ENCODE measurements at places on chromosomes 13 and 19.

DNA sequence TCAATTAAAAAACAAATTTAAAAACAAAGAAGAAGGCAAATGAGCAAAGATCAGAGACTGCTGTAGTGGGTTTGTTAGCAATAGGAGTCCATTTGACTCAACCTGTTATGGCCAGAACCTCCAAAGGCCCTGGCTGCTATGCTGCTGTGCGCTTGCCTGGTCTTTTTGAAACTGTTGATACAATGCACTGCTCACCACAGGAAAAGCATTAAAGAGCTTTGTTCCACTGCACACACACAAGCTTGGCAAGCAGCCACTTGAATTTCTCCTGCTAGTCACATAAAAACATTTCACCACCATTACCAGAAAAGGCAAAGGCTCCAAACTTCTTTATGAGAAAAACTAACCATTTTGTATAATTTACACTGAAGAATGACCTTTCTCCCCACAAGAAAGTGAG is 132.2 kb downstream of the FREM2 start:
- no peak for DNase-seq
- no peaks in the 10 kb centered on the region for H3K36me3 ChIP-seq
- no peak overlapping the region for H3K27ac ChIP-seq
- H3K27me3 ChIP-seq, result no peaks in the 10 kb centered on the region
- H3K4me3 ChIP-seq, result no peak overlapping the region
- peaks cover 35% of the 10 kb centered on the region for H3K4me1 ChIP-seq

GRCh38 chr19:14150770-14151661 is 14.6 kb upstream of the ASF1B start:
- H3K27ac ChIP-seq, result no peak overlapping the region
- peaks cover 3% of the 10 kb centered on the region for H3K4me1 ChIP-seq
- no peaks in the 10 kb centered on the region for H3K27me3 ChIP-seq
- no peak for DNase-seq
- H3K4me3 ChIP-seq, result no peak overlapping the region

GRCh38 chr13:74450525-74450845 is 316.3 kb upstream of the KLF12 start:
- peak overlapping the region; percentile 78 for H3K27ac ChIP-seq
- no peaks in the 10 kb centered on the region for H3K36me3 ChIP-seq
- H3K4me1 ChIP-seq, result peaks cover 42% of the 10 kb centered on the region
- no peak overlapping the region for H3K4me3 ChIP-seq
- DNase-seq, result no peak

DNA sequence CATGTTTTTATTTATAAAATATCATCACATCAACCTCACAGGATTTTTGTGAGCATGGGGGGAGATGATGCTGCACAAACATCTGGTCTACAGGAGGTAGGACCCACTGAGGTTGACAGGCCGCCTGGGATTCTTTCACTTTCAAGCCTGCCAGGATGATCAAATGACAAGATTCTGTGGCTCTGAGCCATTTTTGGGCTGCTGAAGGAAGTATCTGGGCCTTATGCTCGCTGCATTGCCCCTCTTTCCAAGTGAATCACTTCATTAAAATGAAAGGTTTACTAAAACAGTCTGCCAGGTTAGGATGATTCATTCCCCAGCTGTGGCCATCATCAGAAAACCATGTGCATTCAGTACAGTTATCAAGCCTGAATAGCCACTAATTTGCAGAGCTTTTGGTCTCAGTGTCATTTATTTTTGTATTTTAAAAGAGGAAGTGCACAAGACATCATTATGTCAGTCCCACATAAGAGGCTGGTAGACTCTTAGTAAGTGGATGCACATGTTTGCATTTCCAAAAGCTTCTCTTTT is 34.4 kb downstream of the STARD13 start:
- H3K27ac ChIP-seq, result peak overlapping the region; percentile 50
- peaks cover 8% of the 10 kb centered on the region for H3K36me3 ChIP-seq
- H3K4me1 ChIP-seq, result peaks cover 24% of the 10 kb centered on the region
- no peaks in the 10 kb centered on the region for H3K27me3 ChIP-seq
- peak overlapping the region; percentile 49 for H3K4me3 ChIP-seq
- DNase-seq, result peak; percentile 36

DNA sequence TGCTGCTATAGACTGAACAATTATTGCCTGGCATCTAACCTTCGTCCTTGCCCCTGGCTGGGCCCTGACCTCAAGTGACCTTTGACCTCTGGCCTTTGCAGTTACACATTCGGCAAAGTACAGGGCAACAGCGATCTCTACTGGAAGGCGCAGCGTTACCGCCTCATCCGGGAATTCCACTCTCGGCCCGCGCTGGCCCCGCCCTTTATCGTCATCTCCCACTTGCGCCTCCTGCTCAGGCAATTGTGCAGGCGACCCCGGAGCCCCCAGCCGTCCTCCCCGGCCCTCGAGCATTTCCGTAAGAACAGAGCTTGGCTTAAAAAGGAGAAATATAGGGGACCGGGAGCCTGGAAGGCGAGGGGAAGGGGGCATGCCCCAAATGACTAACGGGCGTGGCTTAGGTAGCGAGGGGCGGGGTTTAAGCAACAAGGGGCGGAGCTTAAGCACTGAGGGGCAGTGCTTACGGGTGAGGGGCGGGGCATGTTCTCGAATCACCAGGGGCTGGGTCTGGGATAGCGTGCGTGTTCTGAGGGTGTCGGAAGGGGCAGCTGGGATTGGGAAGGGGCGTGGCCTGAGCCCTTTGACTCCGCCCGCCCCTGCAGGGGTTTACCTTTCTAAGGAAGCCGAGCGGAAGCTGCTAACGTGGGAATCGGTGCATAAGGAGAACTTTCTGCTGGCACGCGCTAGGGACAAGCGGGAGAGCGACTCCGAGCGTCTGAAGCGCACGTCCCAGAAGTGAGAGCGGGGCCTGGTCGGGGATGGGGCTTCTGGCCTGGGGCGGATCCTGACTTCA is 52.7 kb downstream of the TRPM4 start:
- DNase-seq, result no peak
- no peaks in the 10 kb centered on the region for H3K27me3 ChIP-seq
- H3K36me3 ChIP-seq, result peaks cover 27% of the 10 kb centered on the region
- no peak overlapping the region for H3K4me3 ChIP-seq
- no peaks in the 10 kb centered on the region for H3K4me1 ChIP-seq

DNA sequence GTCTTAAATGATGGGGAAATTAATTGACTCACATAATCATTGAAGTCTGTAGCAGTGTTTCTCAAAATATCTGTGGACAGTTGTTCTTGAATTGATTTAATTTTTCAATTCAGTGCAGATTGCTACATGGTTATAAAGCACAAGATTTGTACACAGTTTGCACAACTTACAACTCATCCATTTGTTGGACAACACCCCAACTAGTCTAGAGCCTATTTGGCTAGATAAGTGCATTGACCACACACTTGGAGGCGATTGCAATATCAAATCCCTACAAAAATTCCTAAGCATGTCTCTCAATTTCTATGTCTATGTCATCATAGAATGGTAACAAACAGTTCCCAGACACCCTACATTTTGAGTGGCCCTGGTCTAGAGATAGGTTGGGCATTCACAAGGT is 48.0 kb upstream of the IPO5 start:
- no peak overlapping the region for H3K27ac ChIP-seq
- H3K4me3 ChIP-seq, result no peak overlapping the region
- no peaks in the 10 kb centered on the region for H3K36me3 ChIP-seq
- DNase-seq, result no peak
- H3K27me3 ChIP-seq, result no peaks in the 10 kb centered on the region

DNA sequence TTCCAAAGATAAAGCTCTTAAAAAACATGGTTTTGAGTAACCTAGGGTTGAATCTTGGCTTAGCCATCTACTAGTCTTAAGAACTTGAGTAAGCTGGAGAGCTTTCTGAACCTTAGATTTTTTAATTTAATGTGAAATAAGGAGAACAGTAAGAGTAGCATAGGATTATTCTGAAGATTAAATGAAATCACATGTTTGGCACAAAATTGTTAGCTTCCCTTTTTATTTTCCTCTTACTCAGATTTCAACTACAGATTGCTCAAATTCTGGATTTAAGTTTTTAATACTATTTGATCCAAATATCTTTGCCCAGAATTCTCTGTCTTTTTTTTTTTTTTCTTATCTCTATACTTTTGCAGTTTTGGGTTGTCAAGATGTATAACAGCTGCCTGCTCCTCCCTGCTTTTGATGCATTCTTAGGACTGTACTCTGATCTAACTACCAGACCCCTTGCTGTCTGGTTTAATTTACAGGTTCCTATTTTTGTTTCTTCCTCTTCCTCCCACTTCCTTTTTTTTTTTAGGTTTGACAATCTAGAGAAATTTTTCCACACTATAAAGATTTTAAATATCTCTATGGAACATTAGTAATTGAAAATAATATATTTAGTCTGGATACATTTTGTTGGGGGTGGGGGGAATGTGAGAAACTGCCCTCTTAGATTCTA is 12.3 kb downstream of the POMP start:
- H3K27me3 ChIP-seq, result no peaks in the 10 kb centered on the region
- H3K36me3 ChIP-seq, result peaks cover 29% of the 10 kb centered on the region
- no peak overlapping the region for H3K27ac ChIP-seq

DNA sequence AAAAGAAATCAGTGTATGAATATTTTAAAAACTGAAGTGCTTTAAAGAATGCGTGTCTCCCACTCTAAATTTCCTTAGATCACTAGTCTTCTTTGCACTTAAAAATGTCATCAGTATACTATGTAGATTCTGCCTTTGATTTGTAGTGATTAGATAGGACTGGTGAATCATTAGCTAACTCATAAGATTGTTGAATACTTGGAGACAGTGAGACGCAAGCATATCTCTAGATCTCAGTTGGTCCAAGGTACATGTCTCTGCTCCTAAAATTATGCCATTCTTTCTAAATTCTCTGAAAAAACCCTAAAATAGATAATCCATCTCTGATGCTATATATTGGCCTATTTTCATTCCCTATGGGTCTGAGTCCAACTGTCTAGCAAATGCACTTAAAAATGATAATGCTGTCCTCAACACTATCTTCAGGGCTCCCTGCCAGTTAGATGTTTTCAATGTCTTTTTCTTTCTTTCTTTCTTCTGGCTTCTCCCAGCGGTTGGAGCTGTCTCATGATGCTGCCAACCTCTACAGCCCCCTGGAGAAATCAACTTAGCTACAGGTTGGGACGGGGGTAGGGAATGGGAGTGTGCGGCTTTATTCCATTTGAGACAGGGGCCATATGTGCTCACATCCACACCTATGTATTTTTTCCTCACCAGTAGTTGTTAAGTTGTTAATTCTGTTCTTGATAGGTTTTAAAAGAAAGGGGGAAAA is 301.0 kb downstream of the NDFIP2 start:
- no peak overlapping the region for H3K4me3 ChIP-seq
- DNase-seq, result no peak
- H3K4me1 ChIP-seq, result peaks cover 19% of the 10 kb centered on the region
- no peaks in the 10 kb centered on the region for H3K36me3 ChIP-seq

- H3K36me3 ChIP-seq, result no peaks in the 10 kb centered on the region
- DNase-seq, result no peak
- no peak overlapping the region for H3K27ac ChIP-seq
- H3K4me1 ChIP-seq, result peaks cover 4% of the 10 kb centered on the region
These were observed 196.7 kb downstream of the FOXO1 start for GRCh38 chr13:40469581-40470310.
